Esophagus muscularis mucosa (tissue), 4 donors: ENCODE measurements at places on chromosomes 12 and 14. TPM values are rescaled to one million over a fixed set of nuclear protein-coding genes. Genes with fewer than 3 reads are reported as not detected.

Gene PAWR
- total RNA-seq, result 127 TPM

Gene KIF21A
- total RNA-seq, result 9.3 TPM

Gene TUBA1B
- 894 TPM for total RNA-seq

Gene FERMT2
- 397 TPM for total RNA-seq

Gene SPX
- 1.2 TPM for total RNA-seq

- DNase-seq, result no peak
Observed at GRCh38 chr12:101945369-101946232, 68.2 kb downstream of the DRAM1 start.

DNA sequence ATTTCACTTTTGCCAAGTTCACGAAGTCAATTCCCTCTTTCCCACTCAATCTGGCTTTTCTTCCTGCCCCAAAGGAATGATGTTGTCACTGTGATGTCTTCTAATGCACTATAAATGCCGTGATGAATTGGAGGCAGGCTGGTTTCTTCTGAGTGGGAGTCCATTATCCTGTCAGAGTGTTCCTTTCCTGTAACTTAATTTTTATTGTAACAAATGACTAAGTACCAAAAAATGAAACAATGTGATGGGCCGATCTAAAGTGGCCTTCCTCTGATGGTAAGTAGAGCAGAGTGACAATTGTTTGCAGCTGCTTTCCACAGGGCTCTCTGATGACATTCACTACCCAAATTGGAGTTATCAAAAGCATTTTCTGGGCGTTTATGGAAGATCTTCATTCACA, 22.2 kb downstream of the TMEM30B start:
- no peak for DNase-seq

GRCh38 chr14:67410313-67410712, 1.7 kb downstream of the PLEK2 start:
- no peak for DNase-seq

DNA sequence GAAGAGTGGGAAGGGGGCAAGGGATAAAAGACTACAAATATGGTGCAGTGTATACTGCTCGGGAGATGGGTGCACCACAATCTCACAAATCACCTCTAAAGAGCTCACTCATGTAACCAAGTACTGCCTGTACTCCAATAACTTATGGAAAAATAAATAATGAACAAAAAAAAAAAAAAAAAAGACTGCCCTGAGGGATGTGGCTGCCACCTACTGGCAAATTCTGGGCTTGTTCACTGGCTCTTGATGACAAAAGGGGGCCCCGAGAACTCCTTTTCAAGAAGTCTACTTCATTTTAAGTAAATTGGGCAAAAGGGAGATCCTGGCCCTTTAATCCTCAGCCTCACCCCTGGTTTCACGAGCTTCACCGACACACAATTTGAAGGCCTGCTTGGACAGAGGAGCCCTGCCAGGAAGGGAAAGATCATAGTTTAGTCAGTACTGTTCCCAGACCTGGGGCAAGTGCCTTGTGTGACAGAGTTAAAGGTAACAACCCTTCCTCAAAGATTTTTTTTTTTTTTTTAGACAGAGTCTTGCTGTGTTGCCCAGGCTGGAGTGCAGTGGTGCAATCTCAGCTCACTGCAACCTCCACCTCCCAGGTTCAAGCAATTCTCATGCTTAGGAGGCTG, 26.1 kb upstream of the STAC3 start:
- DNase-seq, result no peak
